ENCODE measurements at places on chromosomes 16 and 17.

DNA sequence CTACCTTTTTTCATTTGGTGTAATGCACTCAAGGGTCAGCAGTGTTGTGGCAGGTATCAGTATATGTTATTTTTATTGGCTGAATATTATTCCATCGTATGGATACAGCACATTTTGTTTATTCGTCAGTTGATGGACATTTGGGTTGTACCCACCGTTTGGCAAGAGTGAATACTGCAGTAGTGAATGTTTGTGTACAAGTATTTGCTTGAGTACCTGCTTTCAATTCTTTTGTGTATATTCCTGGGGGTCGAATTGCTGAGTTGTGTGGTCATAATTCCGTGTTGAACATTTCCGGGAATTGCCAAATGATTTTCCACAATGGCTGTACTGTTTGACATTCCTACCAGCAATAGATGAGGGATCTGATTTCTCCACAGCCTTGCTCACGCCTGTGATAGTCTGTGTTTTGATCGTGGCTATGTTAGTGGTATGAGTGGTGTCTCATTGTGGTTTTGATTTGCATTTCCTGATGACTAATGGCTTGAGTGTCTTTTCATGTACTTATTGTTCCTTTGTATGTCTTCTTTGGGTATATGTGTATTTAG, 108.4 kb downstream of the OR1D5 start:
- no peak for DNase-seq

- no peak for DNase-seq
Observed at GRCh38 chr16:15947983-15948509, 1.4 kb upstream of the ABCC1 start.

- DNase-seq, result no peak
Observed at GRCh38 chr17:43395165-43395564, 3.6 kb upstream of the ARL4D start.

GRCh38 chr16:28839899-28840298, 6.2 kb downstream of the TUFM start:
- DNase-seq, result no peak

- no peak for DNase-seq
Observed at GRCh38 chr17:77851921-77852320, 106.6 kb upstream of the TNRC6C start.

GRCh38 chr17:78882540-78883088, 20.4 kb downstream of the CEP295NL start:
- no peak for DNase-seq

GRCh38 chr17:38870259-38871165, 654 bp downstream of the LASP1 start:
- DNase-seq, result peak; percentile 78

DNA sequence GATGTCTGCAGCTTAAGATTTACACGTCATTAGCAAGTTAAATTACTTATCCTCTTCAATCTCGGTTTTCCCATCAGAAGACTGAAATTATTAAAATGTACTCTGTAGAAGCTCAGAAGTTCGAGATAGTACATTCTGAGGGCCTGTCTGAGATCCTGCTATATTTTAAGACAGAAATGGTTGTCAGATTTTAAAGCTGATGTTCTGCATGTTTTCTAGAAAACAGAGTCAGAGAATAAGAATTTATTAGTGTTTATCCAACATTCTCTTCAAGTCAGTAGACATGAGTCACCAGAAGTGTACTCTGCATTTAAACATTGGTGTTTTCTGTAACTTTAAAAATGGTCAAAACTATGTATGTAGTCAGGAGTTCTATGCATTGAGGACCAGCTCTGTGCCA, 155.2 kb upstream of the MYOCD start:
- no peak for DNase-seq

DNA sequence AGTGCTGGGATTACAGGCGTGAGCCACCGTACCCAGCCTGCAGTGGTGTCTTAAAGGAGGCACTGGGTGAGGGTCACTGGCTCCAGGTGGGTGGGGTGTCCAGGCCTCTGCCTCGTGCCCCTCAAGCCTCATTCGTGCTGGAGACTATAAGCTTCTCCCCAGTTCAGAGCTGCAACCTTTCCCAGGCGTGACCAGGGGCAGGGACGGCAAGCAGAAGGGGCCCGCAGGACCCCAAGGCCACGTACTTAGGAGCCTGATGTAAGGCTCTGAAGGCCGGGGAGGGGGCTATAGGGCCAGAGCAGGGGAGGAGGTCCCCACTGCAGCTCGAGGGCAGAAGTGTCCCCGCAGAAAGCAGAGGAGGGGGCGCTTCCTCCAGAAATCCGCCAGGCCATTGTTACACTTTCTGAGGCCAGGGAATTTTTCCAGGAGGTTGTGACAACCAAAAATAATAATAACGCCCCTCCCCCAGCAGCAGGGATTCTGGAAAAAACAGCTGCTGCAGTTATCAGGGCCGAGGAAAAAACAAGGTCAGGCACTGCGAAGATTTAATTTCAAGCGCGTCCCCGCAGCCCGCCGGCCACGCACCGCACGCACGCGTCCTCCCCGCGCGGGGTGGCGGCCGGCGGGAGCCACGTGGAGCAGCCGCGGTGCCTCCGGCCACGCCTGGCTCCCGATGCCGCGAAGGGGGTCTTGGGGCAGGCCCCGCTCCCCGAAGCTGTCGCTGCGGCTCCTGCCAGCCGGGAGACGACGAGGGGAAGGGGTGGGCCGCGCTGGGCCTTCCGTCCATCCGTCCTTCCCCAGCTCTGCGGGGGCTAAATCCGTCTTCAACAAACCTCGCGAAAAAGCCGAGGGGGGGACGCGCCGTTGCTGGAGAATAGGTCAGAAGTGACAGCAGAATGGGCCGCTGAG, 45.8 kb upstream of the SLC38A10 start:
- no peak for DNase-seq

DNA sequence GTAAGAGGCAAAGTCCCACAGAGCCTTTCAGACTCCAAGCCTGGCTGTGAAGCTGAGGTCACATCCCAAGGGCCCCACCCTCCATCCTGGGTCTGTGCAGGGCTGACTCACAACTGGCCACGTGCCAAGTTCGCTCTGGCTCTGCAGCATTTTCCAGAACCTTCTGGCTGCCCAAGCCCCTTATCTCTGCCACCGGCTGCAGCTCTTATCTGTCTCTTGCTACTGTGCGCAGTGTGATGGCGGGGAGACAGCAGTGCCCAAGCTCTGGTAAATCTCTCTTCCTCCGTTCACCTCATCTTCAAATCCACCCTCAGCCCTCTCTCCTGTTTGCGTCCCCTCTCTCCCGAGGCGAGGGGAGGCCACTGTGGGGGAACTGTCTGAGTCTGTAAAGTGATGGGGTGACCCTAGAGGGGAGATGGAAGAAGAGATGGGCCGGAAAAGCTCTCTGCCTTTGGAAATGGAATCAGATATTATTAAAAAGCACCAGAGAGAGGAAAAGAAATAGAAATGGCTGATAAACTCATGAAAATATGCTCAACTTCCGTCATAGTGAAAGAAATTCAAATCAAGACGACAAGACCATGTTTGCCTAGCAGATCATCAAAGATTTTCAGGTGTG, 162.7 kb upstream of the CDC42EP4 start:
- no peak for DNase-seq

- DNase-seq, result peak; percentile 49
Observed at GRCh38 chr17:28744104-28744971, 527 bp downstream of the TRAF4 start.
